GM12878 (cell line): ENCODE measurements at places on chromosomes 1 and 21.

- no peak for DNase-seq
Measured at GRCh38 chr1:111163363-111163762, 23.3 kb downstream of the CEPT1 start.

DNA sequence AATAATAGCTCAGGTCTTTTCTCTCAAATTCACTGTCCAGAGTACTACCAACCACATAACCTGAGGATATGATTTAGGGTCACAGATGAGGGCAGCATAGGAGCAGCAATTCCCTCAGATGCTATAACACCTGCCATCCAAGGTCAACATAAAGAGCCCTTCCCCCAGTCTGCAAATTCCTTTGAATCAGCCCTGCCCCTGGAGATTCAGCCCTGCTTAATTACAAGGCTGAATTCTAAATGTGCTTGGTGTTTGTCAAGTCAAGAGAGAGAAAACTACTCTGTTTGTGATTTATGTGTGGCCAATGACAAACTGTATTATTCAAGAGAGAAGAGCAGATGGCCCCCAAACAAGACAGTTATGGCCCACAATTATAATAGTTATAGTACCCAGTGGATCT, 195.7 kb upstream of the ADGRL2 start:
- DNase-seq: no peak

DNA sequence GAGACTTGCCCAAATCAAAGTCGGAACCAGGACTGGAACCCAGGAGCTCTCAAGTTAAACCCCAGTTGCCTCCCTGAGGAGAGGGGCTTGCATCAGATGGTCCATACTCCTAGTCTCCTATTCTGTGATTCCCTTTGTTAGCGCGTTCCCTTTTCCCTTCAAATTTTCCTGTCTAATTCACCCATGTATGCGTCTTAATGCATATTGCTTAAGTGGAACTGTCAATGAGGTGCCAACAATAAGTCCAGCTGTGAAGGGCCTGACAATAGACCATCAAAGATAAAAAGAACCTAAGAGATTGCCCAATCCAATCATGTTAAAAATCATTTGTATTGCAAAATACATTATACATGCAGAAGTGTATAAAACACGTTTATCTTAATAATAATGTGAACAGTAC, 634 bp upstream of the SPATA6 start:
- no peak for DNase-seq

- DNase-seq: no peak
Measured at GRCh38 chr1:87977145-87977544, 648.5 kb downstream of the LMO4 start.

GRCh38 chr21:40686526-40686925, 160.4 kb downstream of the DSCAM start:
- no peak for DNase-seq

DNA sequence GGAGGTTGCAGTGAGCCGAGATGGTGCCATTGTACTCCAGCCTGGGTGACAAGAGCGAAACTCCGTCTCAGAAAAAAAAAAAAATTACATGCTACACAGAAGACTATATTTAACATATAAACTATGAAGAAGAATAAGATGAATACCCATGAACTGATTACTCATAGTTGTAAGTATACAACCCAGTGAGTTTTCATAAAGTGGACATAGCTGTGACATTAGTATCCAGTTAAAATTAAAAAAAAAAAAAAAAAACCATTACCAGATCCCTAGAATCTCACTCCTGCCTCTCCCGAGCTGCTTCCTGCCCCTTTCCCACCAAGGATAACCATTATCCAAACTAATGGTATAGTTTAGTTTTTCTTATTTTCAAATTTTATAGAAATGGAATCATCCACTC, 37.4 kb downstream of the UBE4B start:
- DNase-seq: no peak

- DNase-seq: no peak
Measured at GRCh38 chr1:14994841-14995437, 158.6 kb upstream of the TMEM51 start.

DNA sequence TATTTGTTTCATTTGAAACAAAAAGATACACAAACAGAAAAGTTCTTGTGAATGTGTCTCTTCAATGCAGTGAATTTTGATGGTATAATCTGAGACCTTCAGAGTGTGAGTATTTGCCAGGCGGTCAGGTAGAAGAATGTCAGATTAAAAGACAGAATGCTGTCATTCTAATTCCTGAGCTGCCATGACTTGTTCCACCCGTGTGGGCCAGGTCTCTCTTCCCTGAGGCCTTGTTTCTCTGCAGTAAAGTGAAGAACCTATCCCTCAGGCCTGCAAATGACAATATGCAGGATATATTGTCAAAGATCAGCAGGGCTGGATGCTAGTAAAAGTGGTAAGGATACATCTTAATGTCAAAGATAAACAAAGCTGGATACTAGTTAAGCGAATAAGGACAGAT, 111.4 kb downstream of the ZP4 start:
- no peak for DNase-seq

GRCh38 chr1:68206848-68207689, 25.3 kb downstream of the WLS start:
- DNase-seq: no peak

DNA sequence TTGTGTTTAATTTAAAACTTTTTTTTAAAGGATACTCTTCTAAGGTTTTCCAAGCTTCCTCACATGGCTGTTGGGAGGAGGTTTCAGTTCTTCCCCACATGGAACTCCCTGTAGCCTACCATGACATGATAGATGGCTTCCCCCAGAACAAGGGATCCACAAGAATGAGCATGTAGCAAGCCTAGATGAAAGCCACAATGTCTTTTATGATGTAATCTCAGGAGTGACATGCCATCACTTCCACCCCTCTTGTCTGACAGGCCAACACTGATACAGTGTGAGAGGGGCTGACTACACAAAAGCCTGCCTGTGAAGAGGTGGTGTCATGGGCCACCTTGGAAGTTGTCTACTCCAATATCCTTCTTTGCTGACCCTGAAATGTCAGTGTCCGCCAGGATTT, 32.0 kb downstream of the CD34 start:
- no peak for DNase-seq

DNA sequence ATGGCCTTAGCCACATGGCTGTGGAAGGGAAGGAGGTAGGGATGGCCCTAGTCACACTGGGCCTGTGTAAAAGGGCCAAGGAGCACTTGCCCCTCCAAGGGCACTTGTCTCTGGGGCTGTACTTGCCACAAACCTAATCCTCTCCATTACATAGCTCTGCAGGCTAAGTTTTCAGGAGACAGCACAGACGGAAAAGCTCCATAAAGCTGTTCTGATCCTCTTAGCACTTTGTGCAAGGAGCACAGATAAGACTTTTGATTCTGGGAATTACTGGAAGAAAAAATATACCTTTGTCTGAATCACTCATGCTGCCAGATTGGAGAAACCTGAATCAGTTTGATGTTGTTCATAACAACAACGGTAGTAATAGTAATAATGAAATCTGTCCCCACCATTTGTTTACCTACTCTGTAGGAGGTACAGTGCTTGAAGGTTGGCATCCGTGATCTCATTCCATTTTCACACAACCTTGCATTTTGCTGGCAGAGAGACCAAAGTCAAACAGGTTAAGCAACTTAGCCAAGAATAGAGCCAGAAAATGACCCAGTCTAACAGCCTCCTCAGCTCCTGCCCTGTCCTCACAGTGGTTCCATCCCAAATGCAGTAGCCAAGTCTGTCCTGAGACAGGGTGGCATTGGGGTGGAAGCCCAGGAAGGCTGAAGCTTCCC, 207.1 kb downstream of the ROR1 start:
- no peak for DNase-seq

DNA sequence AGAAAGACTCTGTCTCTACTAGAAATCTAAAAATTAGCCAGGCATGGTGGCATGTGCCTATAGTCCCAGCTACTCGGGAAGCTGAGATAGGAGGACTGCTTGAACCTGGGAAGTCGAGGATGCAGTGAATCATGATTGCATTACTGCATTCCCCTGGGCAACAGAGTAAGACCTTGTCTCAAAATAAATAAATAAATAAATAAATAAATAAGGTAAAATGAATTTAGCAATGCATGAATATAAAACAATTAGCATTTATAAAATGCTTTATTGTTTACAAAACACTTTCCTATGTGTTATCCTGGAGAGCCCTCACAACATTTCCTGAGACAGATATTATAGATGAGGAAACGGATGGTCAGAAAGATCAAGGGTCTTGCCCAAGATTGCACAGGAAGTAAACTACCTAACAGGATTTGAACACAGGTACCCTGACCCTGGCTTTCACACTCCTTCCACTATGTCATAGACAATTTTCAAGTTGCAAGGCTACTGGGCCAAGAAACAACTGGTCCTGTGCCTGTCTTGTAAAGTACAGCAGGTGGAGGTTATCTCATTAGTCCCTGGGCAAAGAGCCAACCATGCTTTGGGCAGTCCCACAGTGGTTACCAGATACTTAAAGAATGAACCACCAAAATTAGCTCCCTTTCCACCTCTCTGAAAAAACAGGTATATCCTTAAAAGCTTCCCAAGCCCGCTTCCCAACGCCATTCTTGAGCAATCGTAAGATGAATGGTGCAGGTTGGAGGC, 15.4 kb upstream of the VSIG8 start:
- DNase-seq: no peak
